ENCODE measurements at places on chromosomes 5 and 9.

DNA sequence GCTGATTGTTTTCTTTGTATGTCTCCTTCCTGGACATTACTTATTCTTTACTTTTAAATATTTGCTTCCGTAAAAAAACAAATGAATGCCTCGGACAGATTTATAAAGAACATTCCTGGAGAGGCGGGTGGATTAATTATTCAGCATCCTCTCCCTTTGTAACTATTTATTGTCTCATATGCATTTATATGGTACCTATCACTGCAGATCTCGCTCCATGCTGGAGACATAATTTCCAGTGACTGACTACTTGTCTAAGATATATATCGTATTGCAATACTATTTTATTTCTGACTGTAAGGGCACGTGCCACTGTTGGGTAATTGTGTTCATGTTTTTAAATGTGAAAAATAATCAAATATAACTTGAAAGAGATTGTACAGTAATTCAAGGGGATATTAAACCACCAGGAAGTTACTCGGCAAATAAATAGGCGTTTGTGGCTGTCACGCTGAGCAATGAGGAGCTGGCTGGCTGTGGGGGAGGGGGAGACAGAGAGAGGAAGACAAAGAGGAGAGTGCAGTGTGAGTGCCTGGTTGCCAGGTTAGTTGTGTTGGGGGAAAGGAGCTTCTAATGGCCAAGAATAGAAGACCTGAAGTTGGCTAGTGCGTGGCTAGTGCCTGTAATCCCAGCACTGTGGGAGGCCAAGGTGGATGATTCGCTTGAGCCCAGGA is 131.8 kb upstream of the GABRP start:
- no peak for DNase-seq

DNA sequence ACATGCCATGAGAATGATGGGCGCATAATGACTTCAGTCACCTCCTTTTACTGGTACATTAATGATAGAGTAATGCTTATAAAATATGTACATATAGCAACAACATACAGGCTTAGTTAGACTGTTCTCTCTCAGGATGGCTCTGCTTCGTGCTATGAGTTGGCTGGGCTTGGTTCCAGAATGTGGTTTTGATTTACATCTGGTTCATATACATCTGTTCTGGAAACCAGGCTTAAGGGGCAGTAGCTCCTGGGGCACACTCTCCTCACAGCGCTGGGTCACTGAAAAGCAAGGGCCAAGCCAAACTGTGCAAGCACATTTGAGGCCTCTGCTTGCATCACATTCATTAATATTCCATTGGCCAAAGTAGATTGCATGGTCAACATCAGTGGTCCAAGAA is 44.9 kb downstream of the PCSK1 start:
- DNase-seq: no peak

DNA sequence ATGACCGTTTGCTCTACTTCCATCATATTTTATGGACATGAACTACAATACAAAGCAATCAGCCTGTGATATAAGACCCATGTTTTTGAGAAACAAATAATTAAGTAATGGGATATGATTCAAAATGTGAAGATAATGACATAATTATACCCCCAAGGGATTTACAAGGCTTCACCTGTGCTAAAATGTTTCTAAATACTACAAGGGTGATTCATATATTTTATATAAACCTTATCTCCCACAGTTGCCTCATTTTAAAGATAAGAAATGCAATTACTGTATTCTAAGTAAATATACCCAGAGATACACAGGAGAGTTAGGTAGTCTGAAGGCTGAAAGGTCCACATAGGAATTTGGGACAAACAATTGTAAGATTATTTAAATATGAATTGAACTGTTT is 662.0 kb upstream of the CHD1 start:
- no peak for DNase-seq

DNA sequence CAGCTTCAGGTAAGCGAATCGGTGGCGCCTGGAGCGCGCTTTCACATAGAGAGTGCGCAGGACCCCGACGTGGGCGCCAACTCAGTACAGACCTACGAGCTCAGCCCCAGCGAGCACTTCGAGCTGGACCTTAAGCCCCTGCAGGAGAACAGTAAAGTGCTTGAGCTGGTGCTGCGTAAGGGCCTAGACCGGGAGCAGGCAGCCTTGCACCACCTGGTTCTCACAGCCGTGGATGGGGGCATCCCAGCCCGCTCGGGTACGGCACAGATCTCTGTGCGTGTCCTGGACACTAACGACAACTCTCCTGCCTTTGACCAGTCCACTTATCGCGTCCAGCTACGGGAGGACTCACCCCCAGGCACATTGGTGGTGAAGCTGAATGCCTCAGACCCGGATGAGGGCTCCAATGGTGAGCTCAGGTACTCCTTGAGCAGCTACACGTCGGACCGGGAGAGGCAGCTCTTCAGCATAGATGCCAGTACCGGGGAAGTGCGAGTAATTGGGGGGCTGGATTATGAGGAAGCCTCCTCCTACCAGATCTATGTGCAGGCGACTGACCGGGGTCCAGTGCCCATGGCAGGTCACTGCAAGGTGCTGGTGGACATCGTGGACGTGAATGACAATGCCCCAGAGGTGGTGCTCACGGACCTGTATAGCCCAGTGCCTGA is 1.1 kb downstream of the PCDHAC2 start:
- no peak for DNase-seq

DNA sequence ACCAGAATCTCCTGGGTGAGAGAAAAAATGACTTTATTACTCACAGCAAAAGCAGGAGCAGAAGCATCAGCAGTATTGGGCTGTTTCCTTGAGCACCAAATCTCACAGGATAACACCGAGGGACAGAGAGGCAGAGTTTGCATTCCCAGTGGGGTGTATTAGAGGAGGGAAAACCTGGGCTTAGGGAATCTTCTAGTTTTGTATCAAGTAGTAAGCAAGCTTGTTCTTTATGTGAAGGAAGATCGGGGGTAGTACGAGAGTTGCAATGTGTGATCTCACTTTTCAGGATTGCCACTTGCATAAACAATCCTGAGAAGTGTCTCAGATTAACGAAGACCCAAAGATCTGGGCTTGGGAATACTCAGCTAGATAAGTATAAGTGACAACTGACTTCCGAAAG is 1163.0 kb downstream of the TAF11L14 start:
- no peak for DNase-seq

- DNase-seq: no peak
These were observed 308.1 kb downstream of the LRRC70 start for GRCh38 chr5:62886603-62887315.

GRCh38 chr9:112725961-112726360 is 8.0 kb upstream of the INIP start:
- DNase-seq: no peak

DNA sequence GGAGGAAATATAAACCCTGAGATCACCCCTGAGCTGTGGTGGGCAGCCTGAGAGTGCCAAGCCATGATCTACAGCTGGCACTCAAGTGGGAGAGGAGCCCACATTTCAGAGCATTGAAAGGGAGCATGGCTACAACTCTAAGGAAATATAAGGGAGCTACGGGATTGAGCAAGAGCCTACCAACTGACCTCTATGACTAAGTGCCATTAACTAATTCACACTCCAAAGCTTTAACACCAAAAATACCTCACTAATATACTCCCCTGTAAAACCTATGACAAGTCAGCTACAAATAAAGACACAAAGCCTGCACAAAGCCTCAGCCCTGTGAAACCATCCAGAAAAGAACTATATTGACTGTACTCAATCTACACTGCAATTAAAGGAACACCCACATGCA is 286.8 kb upstream of the RPS23 start:
- no peak for DNase-seq

DNA sequence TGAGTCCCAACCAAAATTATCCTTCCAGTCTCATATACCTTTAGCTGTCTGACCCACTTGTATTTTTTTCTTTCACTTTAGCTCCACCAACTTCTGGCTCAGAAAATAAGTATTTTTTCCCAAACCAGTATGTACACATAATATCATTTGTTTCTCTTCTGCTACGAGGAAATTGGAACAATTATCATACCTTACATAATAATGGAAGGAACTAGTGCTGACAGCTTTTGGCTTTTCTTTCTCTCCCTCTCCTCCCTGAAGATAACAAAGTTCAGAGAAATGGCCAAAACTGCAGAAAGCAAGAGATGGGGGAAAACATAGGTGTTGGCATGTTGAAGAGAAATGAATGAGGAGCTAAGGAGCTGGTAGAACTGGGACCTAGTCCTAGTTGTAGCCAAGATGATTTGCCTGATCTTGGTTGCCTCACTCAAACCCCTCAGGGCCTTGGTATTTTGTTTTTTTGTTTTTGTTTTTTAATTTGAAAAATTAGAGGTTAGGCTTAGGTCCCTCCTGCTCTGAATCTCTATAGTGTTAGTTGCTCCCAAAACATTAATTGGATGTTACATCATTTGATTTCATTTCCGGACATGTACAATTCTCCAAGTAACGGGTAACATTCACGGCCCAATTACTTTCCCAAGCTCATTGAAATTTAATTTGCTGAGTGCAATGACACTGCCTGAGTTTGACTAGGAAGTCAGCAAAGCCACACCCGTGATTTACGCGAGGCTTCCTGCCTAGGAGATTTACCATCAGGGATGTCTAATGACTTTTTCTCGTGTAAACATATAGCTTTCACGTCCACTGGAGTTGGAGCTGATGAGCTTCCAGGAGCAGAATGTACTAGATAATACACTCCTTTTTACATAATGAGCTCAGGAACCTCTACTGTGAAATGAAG is 291.6 kb downstream of the TLE1 start:
- DNase-seq: no peak

All from SHP77 treated with DMSO at 0.1 percent for 48 hours (cell line).